ENCODE measurements at places on chromosomes 3 and 15. TPM values are rescaled to one million over a fixed set of nuclear protein-coding genes. Genes with fewer than 3 reads are reported as not detected.

Gene LRRIQ4
- not detected for total RNA-seq

Gene LARP6
- total RNA-seq: 46.3 TPM

Gene DNAH12
- 0.09 TPM for total RNA-seq

Gene A4GNT
- total RNA-seq: not detected

Gene GRM7
- not detected for total RNA-seq

Gene RHCG
- total RNA-seq: 42.0 TPM

Gene SH3GL3
- 0.25 TPM for total RNA-seq

Gene SPG11
- 8.8 TPM for total RNA-seq

Gene OR4M2
- total RNA-seq: not detected

Gene GPR160
- total RNA-seq: 2.1 TPM

Gene P2RY14
- total RNA-seq: not detected

Gene FILIP1L
- 0.22 TPM for total RNA-seq

Gene GATM
- total RNA-seq: 2.3 TPM
